Forelimb muscle (tissue), 1 donor: ENCODE measurements at places on chromosomes 6 and 20. TPM values are rescaled to one million over a fixed set of nuclear protein-coding genes. Genes with fewer than 3 reads are reported as not detected.

GRCh38 chr6:133070410-133071043 lies 170.6 kb upstream of the EYA4 start:
- no peak for DNase-seq

The C6orf118 gene
- polyA plus RNA-seq: 1.2 TPM

DNA sequence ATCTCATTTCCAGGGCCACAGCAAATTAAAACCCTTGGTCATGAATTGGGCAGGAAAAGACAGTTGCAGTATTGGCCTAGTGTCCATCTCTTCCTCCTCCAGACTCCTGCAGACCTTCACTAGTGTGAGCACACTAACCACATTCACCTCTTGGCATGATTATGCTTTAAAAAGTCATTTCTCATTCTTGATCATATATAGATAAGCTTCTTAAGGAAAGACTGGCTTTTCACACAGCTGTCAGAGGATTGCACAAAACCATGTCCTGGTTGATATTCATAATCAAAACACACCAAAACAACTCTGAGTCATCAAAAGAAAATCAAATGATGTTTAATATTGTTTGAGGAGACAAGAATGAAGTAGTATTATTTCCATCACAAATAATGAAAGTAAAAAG lies 52.1 kb downstream of the TMEM200A start:
- no peak for DNase-seq

GRCh38 chr6:87946669-87947068 lies 101.0 kb upstream of the SPACA1 start:
- DNase-seq: no peak

GRCh38 chr20:14883324-14883723 lies 545.9 kb upstream of the FLRT3 start:
- no peak for DNase-seq

DNA sequence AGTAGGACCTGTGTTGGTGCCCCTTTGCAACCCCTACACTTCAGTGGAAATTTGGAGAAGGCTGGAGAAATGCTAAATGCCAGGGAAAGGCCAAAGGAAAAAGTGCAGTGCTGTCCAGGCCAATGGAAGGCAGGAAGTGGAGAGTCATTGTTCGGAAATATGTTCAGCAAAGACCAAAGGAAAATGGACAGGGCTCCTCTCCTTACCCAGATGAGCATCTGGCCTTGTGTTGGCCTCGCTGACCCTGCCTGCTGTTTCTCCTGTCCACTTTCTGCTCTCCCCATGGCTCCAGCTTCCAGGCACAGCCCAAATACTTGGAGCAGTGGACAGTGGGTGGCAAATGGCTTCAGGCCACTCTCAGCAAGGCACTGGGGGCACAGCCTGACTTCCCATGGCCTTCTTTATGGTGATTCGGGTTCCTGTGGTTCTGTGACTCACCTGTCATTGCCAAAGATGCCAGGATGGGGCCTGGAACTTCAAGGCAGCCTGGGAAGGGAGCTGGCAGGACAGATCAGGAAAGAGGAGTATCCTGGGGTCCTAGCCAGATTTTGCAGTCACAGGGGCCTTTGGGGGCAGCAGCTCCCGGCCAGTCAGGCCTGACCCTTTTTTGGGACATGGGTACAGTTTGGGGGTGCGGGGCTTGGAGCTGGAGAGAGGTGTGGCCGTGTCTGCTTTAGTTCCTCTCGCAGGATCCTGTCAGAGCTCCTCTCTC lies 190.9 kb upstream of the SLC24A3 start:
- no peak for DNase-seq

DNA sequence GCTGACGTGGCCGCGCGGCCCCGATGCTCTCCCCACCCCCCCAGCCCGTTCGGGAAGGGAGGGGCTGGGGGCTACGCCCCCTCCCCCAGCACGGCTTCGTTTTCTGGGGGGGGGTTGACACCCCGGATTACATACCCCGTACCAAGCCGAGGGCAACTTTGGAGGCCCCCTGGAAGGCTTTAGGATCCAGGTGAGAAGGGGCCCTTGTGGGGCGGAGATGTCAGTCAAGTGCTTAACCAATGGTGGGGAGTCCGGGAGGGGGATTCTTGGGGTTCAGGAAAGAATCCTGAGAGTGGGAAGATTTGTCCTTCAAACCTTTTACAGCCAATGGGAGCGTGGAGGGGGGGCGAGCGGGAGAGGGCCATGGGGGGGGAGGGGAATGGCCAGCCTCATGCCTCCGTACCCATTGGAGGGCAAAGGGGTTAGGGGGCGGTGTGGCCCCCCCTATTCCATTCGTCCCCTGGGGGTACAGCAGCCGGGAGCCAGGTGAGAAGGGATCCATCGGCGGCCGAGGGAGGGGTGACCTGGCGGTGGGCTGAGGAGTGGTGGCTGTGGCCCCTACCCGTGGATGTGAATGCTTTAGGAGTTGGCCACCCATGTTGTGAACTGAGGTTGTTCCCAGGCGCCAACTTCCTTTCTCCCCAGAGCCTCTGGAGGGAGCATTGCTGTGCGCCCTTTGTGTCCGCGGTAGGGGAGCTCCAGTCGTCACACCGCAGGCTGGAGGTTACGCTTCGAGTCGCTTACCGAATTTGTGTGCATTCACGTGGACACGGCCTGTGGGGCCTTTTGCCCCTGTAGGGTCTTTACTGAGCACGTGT lies 682 bp downstream of the BRD2 start:
- no peak for DNase-seq

DNA sequence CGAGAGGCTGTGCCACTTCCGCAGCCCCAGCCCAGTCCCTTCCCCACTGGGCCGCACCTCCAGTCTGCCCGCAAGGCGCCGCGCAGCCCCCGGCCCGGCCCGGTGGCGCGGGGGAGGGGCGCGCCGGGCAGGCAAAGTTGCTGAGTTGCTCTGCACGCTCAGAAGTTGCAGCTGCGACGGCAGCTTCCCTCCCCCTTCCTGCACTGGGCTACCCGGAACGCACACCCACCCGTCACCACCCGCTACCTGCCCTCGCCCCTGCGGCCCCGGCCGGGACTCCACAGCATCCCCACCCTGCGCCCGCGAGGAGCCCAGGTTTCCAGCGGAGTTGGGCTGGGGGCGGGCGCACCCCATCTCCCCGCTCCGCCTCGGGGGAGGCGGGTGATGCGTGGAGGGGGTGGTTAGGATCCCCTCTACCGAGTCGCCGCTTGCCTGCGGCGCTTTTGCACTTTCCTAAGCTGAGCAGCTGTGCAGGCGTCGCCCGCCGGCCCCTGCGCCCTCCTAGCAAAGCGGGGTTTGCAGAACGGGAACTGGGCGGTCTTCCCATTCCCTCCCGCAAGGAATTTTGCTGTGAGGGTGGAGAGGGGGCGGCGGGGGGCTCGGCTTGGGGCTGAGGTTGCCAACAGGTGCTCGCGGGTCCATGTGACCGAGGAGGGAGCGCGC lies 55.9 kb upstream of the RREB1 start:
- DNase-seq: no peak

GRCh38 chr6:3857468-3858456 lies 8.6 kb downstream of the FAM50B start:
- no peak for DNase-seq

- no peak for DNase-seq
These were observed 236.1 kb downstream of the BMP2 start for GRCh38 chr20:7003598-7003997.

The NRSN2 gene
- 24.4 TPM for polyA plus RNA-seq

- no peak for DNase-seq
These were observed 290.5 kb upstream of the MANEA start for GRCh38 chr6:95286874-95287273.

GRCh38 chr20:21808863-21809664 lies 103.6 kb downstream of the PAX1 start:
- no peak for DNase-seq
